ENCODE measurements at places on chromosomes 2 and 18.

GRCh38 chr18:75100832-75101630, 107.9 kb downstream of the PTGR3 start:
- no peak for DNase-seq

- no peak for DNase-seq
Measured at GRCh38 chr2:74951211-74951754, 7.2 kb upstream of the POLE4 start.

- DNase-seq, result peak; percentile 9
Measured at GRCh38 chr2:208657468-208657867, 250.9 kb downstream of the PTH2R start.

DNA sequence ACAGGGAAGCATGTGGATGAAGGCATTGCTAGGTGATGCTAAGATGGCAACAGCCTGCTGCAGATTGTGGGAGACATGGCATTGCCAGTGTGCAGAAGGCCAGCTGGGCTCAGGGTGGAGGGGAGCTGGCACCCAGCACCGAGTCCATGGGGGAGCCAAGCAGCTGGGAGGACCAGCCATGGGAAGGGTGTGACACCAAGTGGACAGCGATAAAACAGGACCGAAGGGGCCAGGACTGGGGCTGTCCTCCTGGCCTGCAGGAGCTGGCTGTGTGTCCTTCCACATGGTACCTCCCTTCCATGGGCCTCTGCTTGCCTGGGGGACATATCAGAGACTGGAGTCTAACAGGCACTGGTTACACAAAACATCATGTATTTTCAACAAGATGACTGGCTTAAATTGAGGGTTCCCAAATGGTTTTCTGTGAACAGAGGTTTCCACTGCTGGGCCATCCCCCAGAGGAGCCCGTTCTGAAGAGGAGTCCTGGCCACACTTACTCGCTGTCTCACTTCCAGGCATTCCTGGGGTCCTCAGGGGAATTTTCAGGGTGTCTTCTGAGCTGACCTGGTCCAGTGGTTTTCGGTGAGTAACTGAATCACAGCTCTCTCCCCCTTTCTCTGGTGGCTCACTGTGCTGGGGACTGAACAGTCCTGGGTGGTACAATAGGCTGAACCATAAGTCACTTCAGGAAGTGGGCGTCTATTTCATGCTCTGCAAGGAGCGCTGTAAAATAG, 60.4 kb upstream of the TNP1 start:
- DNase-seq, result peak; percentile 64

- DNase-seq, result peak; percentile 32
Measured at GRCh38 chr18:23703057-23703986, 14.1 kb downstream of the LAMA3 start.

GRCh38 chr2:139237023-139237422, 456.8 kb upstream of the NXPH2 start:
- no peak for DNase-seq

DNA sequence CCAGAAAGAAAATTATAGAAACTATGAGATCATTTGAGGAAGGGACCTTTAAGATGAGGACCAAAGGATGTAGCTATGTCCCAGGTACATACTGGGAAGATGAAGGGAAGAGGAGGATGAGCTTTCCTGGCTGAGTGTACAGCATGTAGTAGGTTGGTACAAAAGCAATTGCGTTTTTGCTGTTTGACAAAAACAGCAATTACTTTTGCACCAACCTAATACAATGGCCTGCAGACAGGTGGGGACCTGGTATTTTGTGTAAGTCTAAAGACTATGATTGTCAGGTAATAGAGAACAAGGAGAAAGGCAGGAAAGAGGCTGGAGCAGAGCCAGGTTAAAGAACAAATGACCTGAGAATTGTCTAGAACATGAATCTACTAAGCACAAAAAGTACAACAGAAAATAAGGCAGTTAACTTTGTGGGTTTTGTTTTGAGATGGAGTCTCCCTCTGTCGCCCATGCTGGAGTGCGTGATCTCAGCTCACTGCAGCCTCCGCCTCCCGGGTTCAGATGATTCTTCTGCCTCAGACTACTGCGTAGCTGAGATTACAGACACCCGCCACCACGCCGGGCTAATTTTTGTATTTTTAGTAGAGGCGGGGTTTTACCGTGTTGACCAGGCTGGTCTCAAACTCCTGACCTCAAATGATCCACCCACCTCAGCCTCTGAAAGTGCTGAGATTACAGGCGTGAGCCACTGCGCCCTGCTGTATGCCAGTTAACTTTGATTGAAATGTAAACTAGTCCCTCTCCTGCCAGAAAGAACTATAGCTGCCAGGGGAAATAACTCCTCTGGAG, 3.2 kb upstream of the TGOLN2 start:
- no peak for DNase-seq

DNA sequence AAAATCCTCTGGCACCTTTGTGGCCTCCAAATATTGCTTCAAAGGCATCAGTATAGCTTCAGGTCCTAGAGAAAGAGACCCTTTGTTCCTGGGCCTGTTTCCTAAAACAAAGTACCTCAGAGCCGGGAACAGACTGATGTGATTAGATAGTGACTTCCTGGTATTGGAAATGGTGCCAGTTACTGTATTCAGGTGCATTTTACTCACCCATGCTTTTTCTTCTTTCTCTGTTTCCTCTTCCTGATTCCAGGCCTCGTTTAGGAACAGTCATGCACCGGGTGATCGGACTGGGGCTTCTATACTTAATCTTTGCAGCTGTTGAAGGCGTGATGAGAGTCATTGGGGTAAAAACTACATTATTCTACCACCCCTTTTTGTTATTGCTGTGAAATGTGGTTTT, 34.3 kb downstream of the TMEM87B start:
- DNase-seq, result no peak

DNA sequence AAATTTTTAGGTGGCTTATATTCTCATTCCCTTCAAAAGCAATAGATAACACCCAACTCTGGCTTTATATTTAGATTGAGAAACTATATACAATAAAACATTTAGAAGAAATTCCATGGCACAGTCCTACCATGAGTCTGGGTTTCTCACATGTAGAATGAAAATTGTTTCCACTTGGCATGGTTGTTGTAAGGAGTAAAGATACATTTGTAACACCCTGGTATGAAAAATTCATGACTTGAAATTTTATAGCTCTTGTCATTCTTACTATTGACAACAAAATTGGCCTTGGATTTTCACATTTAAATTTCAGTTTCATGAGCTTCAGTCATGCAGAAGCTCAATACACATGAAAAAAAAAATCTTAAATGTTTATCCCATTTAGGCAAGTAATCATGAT, 92.5 kb upstream of the CBLN2 start:
- no peak for DNase-seq

DNA sequence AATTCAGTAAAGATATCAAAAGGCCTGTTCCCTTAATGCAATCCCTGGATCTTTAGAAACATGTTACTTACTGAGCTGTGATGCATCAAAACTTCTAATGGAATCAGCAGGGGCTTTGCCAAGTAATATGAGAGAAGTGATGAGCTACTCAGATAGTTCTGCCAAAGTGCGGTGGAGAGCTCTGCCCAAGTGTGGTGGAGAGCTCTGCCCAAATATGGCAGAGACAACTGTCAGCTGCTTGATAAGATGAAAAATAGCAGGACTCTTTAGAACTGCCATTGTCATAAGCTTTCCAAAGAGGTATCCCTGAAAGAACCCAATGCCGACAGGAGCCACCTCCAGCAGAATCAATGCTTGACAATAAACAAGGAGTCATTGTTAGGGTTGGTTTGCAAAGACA, 167.9 kb upstream of the SLC39A10 start:
- no peak for DNase-seq

- no peak for DNase-seq
Measured at GRCh38 chr2:70921031-70921430, 14.7 kb upstream of the ATP6V1B1 start.

- peak; percentile 11 for DNase-seq
Measured at GRCh38 chr18:24543795-24544498, 83.5 kb downstream of the HRH4 start.

DNA sequence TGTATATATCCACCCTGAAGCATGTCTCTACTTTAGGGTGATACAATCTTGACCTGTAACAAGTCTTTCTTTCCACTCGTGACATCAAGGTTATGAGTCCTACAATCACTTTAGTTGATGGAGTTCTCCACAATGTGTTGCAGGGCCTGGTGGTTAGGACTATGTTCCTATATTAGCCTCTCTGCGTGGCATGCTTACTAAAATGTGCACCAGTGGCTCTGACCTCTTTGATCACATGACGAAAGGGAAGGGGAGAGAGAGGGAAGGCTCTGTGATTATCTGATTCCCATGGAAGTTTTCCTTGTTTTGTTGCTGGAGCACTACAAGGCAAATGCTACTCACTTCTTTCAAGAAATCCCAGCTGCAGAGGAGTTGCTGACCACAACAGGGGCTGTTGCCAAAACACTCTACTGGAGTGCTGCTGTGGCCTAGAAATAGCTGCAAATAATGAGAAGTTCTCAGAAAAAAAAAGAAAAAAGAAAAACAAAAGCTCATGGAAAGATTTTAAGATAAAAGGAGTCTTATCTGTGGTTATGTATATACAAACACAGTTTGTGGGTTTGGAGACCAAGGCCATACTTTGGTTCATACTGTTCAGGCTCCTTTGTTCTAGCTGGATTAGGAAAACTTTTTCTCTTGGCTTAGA, 272.8 kb upstream of the MMADHC start:
- DNase-seq, result no peak

- no peak for DNase-seq
Measured at GRCh38 chr2:27672723-27673486, 9.2 kb downstream of the SLC4A1AP start.

GRCh38 chr2:181844551-181845290, 46.8 kb upstream of the ITPRID2 start:
- DNase-seq, result no peak

GRCh38 chr2:98578231-98578630, 30.1 kb downstream of the COA5 start:
- no peak for DNase-seq

- no peak for DNase-seq
Measured at GRCh38 chr2:18282026-18282425, 278.4 kb downstream of the RDH14 start.

- DNase-seq, result no peak
Measured at GRCh38 chr2:120421830-120422175, 75.9 kb downstream of the INHBB start.

- DNase-seq, result no peak
Measured at GRCh38 chr2:126662621-126663020, 6.7 kb downstream of the GYPC start.

DNA sequence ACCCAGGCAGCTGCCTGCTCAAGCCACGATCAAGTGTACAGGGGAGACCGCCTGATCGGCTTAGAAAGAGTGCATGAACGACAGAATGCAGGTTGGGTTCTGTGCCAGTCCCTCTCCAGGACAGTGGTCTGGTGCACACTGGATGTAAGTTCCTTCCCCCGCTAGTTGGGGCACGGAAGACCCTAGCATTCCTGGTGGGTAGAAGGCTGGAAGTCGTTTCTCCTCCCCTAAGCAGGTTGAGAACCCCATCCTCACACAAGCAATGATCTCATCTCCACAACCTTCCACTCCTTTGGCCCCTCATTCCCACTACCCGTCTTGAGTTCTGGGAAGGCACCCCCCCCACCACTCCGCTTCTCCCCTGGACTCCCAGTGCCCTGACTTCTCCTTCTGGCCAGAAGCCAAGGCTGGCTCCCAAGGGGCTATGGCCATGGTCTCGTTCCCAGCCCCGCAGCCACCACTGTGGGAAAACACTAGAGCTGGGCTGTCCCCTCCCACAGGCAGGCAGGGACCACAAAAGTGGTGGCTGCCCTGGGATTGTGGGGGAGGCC, 1.4 kb upstream of the ANKRD39 start:
- DNase-seq, result no peak

GRCh38 chr2:42918671-42919318, 126.4 kb upstream of the HAAO start:
- no peak for DNase-seq

- DNase-seq, result no peak
Measured at GRCh38 chr2:85476624-85477023, 58.1 kb downstream of the SH2D6 start.

- no peak for DNase-seq
Measured at GRCh38 chr2:6975988-6976387, 58.8 kb downstream of the RNF144A start.

DNA sequence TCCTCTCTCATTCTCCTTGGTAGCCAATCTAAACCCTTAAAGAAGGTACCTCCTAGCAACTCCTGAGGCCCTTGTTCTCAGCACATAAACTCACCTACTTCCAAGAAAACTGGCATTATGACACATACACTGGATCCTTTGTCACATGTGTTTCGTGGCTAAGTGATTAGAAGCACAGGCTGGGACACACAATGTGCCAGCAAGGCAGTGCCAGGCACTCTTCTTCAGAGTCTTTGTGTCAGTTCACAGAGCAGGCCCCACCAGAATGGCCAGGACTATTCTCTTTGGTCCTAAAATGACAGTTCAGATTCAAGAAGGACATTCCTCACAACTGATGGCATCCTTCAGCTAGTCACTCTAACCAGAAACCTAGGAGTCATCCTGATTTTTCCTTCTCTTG, 40.3 kb downstream of the SMC6 start:
- no peak for DNase-seq

DNA sequence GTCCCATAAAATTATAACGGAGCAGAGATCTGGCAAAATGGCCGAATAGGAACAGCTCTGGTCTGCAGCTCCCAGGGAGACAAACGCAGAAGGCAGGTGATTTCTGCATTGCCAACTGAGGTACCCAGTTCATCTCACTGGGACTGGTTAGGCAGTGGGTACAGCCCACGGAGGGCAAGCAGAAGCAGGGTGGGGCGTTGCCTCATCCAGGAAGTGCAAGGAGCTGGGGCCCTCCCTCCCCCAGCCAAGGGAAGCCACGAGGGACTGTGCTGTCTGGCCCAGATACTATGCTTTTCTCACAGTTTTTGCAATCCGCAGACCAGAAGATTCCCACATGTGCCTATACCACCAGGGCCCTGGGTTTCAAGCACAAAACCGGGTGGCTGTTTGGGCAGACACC, 22.8 kb downstream of the ICA1L start:
- DNase-seq, result no peak

DNA sequence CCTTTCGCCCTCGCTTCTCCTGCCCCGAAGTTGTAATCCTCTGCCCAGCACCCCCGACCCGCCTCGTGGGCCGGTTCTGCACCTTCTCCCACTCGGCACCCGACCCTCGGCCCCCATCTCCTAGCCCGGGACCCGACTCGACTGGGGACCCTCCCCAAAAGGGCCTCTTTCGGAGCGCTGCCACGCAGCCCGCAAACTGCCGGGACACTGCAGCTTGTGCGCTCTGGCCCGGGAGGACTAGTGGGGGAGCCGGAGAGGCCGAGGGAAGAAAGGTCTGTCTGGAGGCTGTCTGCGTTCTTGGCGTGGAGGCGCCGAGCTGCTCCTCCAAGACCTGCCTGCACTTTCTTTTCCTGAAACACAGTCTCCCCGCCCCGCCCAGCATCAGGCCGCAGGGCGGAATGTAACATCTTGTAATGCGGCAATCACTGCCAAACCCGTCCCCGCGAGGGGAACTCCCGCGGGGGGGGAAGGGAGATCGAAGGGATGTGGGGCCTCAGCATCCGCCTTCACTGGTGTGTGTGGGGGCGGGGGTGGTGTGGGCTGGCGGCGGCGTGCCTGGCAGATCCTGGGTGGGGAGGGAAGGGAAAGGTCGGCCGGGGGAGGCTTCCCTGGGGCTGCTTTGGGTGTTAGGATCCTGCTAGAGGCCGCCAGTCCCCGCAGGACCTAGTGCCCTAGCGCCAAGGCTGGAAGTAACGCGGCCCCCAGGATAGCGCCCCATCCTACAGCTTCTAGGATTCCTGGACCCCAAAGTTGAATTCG, 7.4 kb downstream of the DLX2 start:
- DNase-seq, result no peak

GRCh38 chr2:114545052-114545451, 102.6 kb downstream of the DPP10 start:
- no peak for DNase-seq

All from SHP77 (cell line).